Activated CD4-positive, alpha-beta T cell treated with anti-CD3 and anti-CD28 coated beads for 1 hour (primary cell): ENCODE measurements at places on chromosomes 3 and 15.

DNA sequence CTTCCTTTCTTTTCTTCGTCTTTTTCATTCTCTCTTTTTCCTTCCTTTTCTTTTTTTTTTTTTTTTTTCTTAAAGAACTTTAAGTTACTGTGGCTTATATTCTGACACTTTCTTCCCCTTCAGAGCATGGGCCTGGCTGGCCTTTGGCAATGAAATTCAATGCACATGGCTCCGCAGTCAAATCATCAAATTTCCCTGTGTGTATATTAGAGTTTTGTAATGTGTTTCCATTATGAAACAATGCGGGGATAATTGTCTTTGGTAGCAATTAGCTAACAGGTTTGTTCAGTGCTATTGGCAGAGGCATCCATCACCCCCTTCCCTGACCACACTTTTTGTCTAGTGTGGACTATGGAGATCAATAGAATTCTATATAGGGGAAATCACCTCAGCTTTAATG is 80.5 kb downstream of the CDIN1 start:
- no peak for DNase-seq

- no peak for DNase-seq
Measured at GRCh38 chr3:41167722-41168497, 31.4 kb upstream of the CTNNB1 start.

GRCh38 chr15:94225616-94226015 is 5.7 kb upstream of the MCTP2 start:
- DNase-seq: no peak

DNA sequence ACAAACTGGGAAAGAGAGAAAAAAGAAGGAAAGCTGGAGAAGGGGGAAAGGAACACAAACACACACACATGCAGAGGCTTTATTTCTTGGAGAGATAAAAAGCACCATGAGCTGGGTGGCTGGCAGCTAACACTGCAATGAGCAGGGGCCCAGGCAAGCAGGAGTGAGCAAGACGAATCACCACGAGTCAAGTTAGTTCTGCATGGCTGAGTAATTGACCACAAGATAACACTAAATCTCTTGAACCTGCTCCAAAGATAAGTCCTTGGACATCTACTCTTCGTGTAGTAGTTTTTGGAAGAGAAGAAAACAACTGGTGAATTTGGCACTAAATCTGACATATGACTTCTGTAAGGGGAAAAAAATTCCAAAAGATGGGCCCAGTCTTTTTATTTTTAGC is 100.9 kb downstream of the MYO5A start:
- DNase-seq: no peak

DNA sequence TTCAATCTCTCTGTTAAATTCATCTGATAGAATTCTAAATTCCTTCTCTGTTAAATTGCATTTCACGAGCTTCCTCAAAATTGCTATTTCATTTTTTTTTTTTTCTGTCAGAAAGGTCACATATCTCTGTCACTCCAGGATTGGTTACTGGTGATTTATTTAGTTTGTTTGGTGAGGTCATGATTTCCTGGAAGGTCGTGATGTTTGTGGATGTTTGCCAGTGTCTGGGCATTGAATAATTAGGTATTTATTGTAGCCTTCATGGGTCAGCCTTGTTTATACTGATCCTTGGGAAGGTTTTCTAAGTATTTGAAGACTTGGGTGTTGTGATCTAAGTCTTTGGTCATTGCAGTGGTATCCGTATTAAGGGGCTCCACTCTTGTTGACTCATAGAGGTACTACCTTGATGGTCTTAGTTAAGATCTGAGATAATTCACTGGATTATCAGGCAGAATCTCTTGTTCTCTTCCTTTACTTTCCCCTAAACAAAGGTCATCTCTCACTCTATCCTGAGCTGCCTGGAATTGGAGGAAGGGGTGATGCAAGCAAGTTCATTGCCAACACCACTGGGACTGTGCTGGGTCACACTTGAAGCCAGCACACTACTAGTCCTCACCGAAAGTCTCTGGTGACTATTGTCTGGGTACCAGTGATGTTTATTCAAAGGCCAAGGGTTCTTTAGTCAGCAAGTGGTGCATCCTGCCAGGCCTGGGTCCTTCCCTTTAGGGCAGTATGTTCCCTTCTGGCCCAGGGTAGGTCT is 231.1 kb downstream of the GBE1 start:
- DNase-seq: no peak

DNA sequence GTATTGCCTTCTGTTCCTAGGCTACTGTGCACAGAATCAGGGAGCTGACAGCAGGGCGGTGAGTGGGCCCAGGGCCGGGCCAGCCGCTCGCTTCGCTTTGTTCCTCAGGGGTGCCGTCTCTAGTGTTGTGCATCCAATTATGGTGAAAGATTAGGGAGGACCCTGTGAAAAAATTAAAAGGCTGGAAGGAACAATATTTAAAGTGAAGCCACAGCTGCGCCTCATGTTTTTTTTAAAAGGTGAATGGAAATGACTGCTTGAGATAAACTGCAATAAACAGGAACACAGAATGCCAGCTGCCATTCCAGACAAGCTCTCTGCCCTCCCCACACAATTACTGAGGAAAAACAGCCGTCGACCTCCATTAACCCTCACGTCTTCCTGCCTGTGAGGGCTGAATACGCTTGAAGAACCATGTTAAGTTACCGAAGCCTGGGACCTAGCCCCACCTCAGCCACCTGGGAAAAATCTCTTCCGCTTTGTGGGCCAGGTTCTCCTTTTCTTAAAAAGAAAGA is 132.0 kb upstream of the IL12A start:
- no peak for DNase-seq

DNA sequence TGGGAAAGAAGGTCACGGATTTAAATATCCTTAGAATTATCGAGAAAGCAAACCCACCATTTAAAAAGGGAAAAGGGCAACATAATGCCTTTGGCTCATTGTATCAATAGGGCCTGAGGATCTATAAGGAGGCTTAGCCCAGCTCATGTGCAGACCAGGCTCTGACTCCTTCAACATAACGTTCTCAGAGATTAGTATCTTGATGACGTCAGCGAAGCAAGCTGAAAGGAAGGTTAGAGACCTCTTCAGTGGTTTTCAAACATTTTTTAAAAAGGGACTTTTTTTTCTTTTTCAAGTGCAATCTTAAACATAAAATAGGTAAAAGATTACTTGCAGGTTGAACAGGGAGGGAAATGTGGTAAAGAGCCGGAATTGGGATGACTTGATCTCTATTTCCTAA is 463.9 kb upstream of the ADAMTS9 start:
- no peak for DNase-seq
